ENCODE measurements at places on chromosomes 2 and 18.

GRCh38 chr2:42102591-42103450 is 55.0 kb downstream of the PKDCC start:
- DNase-seq = peak; percentile 81

- DNase-seq = no peak
These were observed 134.7 kb downstream of the TPGS2 start for GRCh38 chr18:36693931-36694620.

DNA sequence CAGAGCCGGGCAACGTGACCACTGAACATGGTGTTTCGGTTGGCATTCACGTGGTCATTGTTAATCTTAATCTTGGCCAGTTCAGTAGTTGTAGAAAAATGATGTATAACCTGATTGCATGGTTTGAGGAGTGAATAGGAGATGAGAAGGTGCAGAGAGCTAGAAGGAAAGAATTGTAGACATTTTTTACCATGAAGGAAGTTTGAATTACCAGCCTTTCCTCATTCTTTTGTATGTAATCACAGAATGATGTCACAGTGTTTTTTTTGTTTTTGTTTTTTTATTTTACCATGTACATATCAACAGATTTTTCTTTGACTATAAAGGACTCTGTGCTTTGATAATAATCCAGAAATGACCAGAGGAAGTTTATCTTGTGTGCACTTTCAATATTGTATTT is 126.3 kb downstream of the LTBP1 start:
- no peak for DNase-seq

DNA sequence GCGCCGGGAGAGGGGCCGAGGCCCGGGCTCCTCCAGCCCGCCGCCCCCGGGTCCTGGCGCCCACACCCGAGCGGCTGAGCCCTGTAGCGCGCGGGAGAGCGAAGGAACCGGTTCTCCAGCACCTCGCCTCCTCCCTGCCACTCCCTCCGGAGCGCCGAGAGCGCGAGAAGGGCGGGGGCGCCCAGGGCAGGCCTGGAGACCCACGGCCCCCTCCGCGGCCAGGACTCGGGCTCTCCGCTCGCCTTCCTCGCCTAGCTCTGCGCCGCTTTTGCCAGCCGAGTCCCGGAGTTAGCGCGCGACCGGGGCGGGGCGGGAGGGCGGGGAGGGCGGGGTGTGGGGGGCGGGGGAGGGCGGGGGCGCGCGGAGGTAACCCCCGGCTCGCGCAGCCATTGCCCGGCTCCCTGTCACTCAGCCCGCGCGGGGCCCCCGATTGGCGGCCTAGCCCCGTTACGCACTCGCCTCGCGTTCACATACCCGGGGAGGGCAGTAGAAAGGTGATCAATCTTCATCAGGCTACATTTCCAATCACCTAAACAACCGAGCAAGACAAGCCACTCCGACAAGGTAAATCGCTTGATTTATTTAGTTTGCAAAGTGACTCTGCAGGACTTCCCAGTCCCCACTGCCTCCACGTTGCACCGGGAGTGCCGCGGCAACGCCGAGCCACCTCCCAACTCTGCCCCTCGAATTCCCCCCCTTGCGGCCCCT is at the start of gene OTX1:
Gene OTX1 (plus strand): TSS at position 497 of the 708 bp plus-strand sequence. CDS start 2,161 bp downstream, outside the sequence.
- no peak for DNase-seq

- DNase-seq = no peak
These were observed 79.7 kb upstream of the TRIB2 start for GRCh38 chr2:12636837-12637581.

- no peak for DNase-seq
These were observed 132.0 kb upstream of the HDAC4 start for GRCh38 chr2:239532859-239533258.

DNA sequence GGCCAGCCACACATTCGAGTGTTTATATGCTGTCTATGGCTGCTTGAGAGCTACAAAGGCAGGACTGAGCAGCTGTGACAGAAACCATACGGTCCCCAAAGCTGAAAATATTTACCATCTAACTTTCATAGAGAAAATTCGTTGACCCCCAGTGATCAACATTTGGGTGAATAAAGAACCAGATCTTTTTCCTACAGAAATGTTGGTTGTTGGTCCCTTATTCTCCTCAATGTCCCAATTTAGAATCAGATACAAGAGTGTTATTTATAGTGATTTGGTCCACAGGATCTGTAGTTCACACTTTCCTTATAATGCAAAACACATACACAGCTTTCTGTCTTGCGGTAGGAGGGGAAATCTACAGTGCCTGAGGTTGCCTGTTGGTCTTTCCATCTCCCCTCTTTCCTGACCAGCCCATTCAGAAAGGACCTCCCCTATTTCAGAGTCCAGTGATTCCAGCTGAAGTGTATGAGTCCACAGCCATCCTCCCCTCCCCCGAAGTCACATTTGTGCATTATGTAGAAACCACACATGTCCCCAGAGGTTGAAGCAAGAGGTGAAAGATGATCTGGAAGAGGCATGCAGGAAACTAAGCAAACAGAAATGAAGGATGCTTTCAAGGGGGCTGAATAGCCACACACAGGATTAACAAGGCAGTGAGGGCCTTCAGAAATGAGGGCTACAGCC is 61.9 kb downstream of the SPRED2 start:
- DNase-seq = no peak

- DNase-seq = no peak
These were observed 22.7 kb upstream of the LINC00305 start for GRCh38 chr18:64171576-64171975.

- DNase-seq = no peak
These were observed 352.0 kb downstream of the ARHGAP15 start for GRCh38 chr2:143481237-143481623.

GRCh38 chr2:147255812-147256211 is 589.0 kb upstream of the ACVR2A start:
- no peak for DNase-seq

DNA sequence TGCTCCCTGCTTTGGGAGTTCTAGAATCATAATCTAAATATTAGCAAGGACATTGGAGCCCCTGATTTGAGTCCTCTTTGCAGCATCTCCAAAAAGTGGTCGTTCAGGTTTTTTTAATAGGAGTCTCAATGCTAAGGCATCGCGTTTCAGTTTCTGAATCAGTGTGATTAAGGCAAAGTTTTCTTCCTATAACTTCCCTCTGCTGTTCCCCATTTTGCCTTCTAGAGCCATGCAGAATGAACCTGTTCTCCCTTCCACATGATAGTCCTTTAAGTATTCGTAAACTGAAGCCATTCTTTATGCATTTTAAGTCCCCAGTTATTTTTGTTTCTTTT is 159.5 kb downstream of the PTGR3 start:
- no peak for DNase-seq

Measured in iPS DF 6.9 (cell line).